Activated CD4-positive, CD25-positive, alpha-beta regulatory T cell (primary cell): ENCODE measurements at places on chromosomes 6 and 20.

GRCh38 chr20:11979306-11979990, 61.8 kb downstream of the BTBD3 start:
- no peak for DNase-seq

GRCh38 chr6:37868447-37868825, 48.9 kb downstream of the ZFAND3 start:
- no peak for DNase-seq

- no peak for DNase-seq
These were observed 17.4 kb upstream of the HM13 start for GRCh38 chr20:31496761-31497295.

- DNase-seq: no peak
These were observed 270.4 kb upstream of the JARID2 start for GRCh38 chr6:14975471-14975817.

- DNase-seq: no peak
These were observed 102.4 kb upstream of the CD93 start for GRCh38 chr20:23188377-23189169.

GRCh38 chr20:36125097-36125496, 29.4 kb upstream of the EPB41L1 start:
- DNase-seq: no peak
